Stimulated activated CD4-positive, alpha-beta T cell treated with anti-CD3 and anti-CD28 coated beads, Interleukin-15, amount 100 ng/mL, for 48 hours (primary cell): ENCODE measurements at places on chromosomes 4 and X.

DNA sequence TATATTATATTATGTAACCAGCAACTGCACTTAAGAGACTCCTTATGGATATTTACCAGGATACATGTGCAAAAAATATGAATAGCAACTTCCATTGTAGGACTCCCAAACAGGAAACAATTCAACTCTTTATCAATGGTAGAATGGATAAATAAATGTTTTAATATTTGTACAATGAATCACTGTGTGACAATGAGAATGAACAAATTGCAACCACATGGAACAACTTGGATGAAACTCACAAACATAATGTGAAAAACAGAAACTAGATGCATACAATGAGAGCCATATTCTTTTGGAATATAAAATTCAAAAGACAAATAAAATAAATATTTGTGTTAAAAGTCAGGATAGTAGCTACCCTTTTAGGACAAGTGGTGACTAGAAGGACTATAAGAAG lies 1015.7 kb downstream of the TECRL start:
- DNase-seq: no peak

DNA sequence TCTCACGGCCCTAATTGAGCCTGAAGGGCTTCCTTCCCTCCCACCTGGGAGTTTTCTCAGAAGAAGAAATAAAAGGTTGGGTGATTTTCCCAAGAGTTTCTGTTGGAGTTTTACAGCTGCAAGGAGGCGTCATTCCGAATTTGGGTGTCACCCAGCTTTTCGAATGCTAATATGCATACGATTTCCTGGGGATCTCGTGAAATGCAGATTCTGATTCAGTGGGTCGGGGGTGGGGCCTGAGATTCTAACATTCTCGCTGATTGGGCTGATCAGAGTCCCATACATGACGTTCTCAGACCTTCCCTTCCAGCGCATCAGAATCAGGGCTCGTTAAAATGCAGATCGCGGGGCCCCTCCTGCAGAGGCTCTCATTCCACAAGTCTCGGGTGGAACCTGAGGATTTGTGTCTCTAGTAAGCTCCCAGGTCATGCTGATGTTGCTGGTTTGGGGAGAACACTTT lies 125.8 kb upstream of the STX18 start:
- DNase-seq: no peak

- no peak for DNase-seq
Measured at GRCh38 chr4:138724530-138724929, 291.1 kb upstream of the NOCT start.

- no peak for DNase-seq
Measured at GRCh38 chr4:23915459-23916132, 25.7 kb upstream of the PPARGC1A start.

GRCh38 chrX:39508300-39508692 lies 589.5 kb downstream of the BCOR start:
- DNase-seq: no peak
